ENCODE measurements at places on chromosomes 6 and 20.

DNA sequence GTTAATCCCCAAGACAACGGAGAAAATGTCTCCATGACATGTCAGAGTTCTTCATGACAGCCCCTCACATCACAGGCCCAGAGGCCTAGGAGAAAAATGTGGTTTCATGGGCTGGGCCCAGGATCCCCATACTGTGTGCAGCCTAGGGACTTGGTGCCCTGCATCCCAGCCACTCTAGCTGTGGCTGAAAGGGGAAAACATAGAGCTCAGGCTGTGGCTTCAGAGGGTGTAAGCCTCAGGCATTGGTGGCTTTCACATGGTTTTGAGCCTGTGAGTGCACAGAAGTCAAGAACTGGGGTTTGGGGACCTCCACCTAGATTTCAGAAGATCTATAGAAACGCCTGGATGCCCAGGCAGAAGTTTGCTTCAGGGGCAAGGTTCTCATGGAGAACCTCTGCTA is 122.8 kb downstream of the FHL5 start:
- no peak for DNase-seq

DNA sequence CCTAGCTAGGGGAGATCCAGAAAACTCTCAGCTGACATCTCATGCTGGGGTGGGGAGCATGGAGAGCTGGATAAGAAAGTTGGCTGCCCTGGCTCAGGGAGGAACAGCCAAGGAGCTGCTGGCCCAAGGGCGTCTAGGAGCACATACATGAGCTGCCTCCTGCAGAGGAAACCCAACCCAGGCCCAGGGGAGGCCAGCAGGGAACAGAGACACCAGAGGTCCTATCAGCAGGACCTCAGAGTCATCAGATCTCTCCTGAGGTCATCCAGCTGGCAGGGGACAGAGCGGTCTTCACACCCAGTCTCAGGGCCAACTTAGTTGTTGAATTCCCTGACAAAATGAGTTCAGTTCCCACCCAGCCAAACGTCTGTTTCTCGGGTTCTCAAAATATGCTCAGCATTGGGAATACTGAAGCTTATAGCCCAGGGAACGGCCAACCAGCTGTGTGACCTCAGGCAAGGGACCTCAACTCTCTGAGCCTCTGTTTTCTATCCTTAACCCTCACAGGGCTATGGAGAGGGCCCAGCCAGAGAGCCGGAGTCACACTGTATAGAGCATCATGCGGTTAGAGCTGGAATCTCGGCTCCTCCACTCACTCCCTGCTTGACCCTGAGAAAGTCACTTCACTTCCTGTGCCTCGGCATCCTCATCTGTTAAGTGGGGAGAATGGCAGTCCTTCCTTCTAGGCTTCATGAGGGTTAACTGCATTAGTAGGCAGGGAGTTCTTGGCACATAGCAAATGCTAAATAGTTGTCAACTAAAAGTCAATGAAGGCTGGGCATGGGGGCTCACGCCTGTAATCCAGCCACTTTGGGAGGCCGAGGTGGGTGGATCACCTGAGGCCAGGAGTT is 13.8 kb downstream of the ADA start:
- no peak for DNase-seq

- DNase-seq, result no peak
Observed at GRCh38 chr20:50715694-50716093, 15.7 kb upstream of the PARD6B start.

DNA sequence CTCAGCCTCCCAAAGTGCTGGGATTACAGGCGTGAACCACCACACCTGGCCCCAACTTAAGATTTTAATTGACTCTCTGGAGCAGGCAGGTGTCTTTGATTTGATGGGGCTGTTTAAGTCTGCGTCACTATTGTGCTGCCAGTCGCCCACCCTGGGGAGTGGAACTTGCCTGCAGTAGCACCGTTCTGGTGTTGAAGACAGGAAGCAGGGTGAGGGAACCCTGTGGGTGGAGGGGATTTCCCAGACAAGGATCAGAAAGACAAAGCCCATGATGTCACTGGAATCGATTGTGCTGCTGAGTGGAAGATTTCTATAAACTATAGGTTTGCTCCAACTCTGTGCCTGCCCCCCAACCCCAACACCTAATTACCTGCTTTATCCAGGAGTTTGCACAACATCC is 11.0 kb downstream of the ALDH8A1 start:
- no peak for DNase-seq

DNA sequence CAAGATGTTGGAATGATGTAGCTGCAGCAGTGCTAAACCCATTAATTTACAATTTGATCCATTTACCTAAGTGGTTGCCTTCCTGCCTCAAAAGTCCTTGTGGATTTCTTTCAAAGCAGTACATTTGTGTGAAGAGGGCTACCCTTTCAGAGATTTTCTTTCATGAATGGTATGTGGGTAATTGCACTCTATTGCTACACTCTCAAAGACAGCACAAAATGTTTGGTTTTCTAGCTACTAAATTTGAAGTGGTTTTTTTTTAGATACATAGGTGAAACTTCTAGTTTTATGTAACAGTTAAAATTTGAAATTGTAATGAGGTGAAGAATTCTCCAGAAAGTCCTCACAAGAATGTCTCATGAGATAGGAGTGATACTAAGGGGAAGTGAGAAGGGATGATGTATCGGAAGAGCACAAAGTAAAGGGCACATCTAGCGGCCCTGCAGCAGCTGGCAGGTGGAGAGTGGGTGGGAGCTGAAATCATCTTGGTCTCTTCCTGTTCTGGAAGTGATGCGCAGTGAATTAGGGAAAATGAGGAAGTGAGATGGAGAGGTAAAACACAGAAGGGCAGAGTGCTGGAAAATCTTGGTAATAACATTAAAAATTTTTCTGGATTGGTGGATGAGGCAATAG is 236.8 kb upstream of the MAN1A1 start:
- no peak for DNase-seq

DNA sequence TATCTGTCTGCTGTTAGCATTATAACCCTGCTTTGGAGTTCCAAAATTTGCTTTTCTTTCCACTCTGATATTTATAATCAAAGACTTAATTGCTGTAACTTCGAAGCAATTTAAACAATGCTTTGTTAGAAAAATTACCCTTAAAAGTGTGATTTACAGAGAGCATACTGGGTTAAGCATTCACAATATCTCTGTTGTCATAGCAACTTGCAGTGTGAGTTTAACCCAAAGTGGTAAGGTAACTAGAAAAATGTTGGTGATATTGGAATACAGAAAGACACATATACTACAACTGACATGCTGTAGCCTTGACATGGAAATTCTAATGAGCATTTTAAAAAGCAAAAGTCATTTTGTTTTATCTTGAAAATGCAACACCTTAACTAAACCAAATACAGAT is 70.4 kb upstream of the SMLR1 start:
- no peak for DNase-seq

GRCh38 chr20:61497029-61497627 is 245.1 kb downstream of the CDH4 start:
- DNase-seq, result no peak

DNA sequence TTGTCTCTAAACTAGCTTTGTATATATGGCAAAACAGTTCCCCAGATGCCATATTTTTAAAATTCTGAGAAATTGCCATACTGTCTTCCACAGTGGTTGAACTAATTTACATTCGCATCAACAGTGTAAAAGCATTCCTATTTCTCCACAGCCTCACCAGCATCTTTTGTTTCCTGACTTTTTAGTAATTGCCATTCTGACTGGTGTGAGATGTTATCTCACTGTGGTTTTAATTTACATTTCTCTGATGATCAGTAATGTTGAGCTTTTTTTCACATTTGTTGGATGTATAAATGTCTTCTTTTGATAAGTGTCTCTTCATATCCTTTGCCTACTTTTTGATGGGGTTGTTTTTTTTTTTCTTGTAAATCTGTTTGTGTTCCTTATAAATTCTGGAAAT is 1222.7 kb upstream of the CITED2 start:
- DNase-seq, result no peak

- DNase-seq, result no peak
Observed at GRCh38 chr20:50546729-50547314, 36.6 kb downstream of the PTPN1 start.

- no peak for DNase-seq
Observed at GRCh38 chr6:144295211-144295610, 10.1 kb downstream of the UTRN start.

DNA sequence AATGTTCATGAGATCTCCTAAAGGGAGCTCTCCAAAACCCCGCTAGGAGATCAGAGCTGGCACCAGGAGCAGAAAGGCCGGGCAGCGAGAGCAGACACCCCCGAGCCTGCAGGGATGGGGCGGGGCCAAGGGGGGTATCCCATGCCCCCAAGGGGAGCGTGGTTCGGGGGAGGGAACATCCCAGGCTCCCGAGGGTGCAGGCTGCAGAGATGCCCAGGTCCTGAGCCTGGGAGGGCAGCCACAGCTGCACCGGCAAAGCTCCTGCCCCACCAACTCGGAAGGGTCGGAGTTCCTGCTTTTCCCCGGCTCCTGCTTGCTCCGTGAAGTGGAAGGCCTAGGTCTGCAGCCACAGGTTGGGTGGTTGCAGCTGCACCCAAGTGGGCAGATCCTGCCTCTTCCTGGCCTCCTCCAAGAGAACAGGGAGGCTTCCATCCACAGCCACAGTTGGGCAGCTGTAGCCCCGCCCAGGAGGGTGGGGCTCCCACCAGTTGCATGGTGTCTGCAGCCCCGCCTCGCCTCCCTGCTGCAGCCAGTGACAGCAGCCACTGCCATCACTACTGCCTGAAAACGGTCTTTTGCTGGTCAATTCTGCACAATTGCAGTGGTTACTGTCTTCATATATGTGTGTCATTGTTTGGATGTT is 13.4 kb upstream of the GMNN start:
- DNase-seq, result no peak

- no peak for DNase-seq
Observed at GRCh38 chr20:11267131-11267761, 593.4 kb upstream of the JAG1 start.

- peak; percentile 62 for DNase-seq
Observed at GRCh38 chr6:30828027-30828962, 56.0 kb upstream of the DDR1 start.

- DNase-seq, result no peak
Observed at GRCh38 chr20:48128436-48128835, 343.2 kb upstream of the SULF2 start.

GRCh38 chr6:166433096-166433495 is 50.4 kb upstream of the MPC1 start:
- no peak for DNase-seq

GRCh38 chr6:70957284-70957617 is 391 bp upstream of the B3GAT2 start:
- no peak for DNase-seq

DNA sequence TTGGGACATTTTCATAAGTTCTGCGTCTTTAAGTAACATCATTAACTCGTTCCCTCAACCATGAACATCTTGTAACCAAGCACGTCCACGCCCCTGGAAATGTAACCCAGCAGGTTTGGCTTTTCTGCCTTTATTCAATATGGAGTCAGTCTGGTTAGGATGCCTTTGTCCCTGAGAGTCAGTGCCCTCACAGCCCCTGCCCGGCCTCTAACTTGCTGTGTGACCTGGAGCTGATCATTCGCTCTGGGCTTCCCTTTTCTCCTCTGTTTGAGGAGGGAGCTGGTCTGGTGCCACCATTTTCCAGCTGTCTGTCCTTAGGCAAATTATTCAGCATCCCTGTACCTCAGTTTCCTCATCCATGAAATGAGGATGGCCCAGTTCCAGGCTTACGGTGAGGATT is 26.5 kb upstream of the ANGPT4 start:
- DNase-seq, result no peak

DNA sequence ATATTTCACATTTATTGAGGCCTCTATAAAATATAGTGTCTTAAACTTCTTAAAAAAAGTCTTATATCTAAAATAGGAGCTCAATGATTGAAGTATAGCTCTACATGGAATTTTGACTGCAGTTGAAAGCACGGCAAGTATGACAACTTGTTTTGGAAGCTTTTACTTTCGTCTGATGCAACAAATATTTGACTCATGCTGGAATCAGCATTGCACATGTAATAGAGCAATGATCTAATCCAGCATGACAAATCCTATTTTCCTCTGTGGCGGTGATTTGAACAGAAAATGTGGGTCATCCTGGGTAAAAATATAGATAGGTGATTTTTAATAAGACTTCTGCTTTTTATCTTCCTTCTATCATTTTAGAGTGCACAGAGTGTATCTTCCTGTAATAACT is 111.6 kb downstream of the TINAG start:
- DNase-seq, result no peak

- no peak for DNase-seq
Observed at GRCh38 chr6:144953552-144954240, 668.6 kb downstream of the UTRN start.

DNA sequence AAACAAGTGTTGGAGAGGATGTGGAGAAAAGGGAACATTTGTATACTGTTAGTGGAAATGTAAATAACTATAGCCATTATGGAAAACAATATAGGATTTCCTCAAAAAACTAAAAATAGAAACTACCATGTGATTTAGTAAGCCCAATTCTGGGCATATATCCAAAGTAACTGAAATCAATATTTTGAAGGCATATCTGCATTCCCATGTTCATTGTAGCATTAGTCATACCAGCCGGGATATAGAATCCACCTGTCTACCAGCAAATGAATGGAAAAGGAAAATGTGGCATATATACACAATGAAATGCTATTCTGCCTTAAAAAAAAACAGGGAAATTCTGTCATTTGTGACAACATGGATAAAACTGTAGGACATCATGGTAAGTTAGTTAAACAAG is 15.3 kb upstream of the C6orf58 start:
- DNase-seq, result no peak

DNA sequence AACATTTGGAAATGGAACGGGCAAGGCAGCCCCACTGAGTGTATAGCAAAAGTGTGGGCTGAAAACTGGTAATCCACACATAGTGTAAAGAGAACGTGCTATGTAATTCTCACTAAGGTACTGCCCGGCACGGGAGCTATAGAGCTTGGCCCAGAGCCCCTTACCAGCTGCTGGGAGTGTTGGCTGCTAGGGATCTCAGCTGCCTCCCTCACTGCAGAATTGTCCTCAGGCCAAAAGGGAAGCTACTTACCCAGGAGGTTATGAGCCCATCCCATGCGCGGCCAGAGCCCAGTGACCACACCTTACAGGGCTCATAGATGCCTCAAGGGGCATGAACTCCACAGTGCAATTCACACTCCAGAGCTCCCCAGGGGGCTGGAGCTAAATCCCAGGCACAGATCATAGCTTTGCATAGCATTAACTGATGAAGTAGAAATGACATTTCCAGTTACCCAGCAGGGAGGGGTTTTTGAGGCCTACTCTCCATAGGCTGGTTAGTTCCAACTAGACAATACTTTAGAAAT is 56.8 kb downstream of the LINC00237 start:
- DNase-seq, result no peak

- DNase-seq, result no peak
Observed at GRCh38 chr6:88115307-88115706, 50.8 kb downstream of the CNR1 start.

- peak; percentile 26 for DNase-seq
Observed at GRCh38 chr6:87029711-87030314, 65.1 kb downstream of the CGA start.

DNA sequence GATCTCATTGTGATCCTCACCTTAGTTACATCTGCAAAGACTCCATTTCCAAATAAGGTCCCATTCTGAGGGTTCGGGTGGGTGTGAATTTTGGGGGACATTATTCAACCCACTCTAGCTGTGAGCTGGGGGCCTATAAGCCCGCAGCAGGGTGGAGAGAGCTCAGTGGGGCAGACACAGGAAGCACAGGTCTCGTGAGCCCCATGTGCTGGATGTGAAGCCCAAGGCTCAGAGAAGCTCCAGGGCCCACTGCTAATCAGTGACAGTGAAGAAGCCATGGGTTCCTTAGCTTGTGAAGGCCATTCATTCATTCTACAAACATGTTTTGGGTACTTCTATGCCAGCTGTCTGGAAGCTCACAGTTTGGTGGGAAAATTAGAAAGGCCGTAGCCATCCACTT is 47.5 kb downstream of the CHMP4B start:
- no peak for DNase-seq
